ENCODE measurements at places on chromosomes 7 and 10.

DNA sequence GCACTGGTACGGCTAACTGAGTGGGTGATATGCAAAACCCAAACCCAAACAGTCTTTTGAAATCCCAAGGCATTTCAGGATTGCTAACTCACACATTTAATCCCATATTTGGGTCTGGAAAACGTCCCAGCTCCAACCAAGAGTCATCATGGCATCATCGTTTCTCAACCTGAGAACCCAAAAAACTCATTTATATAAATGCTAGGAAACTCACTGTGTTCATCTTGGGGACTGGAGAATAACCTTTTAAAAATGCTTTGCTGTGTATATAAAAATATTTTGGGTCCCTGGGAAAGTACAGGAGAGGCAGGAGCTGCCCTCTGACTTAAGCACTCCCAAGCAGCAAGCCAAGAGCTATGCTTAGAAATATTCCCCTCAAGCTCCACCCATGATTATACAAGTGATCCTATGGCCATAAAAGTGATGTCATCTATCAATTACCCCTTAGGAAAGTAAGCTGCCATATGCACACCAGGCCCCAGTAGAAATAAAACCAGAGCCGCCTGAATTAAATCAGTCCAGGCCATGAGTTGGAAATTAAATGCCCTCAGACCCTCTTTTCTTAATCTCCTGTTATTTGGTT is 352.1 kb downstream of the FRMD4A start:
- DNase-seq, result no peak

- no peak for DNase-seq
Measured at GRCh38 chr7:15571301-15571878, 9.6 kb upstream of the AGMO start.

DNA sequence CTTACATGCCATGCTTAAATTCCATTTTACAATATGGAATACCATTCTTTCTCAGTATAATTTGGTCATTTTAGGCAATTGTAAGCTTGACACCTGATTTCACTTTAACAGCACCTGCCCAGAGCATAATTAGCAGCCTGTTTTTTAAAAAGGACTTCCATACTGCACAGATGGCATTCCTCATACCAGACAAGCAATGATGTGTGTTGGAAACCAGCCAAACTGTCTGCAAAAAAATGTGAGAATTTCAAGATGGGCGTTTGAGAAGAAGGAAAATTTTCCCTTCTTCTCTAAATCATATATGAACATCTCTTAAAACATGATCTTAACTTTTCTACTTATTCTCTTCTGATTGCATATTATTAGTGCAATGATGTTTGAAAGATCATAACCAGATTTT is 40.4 kb upstream of the AGMO start:
- DNase-seq, result no peak

DNA sequence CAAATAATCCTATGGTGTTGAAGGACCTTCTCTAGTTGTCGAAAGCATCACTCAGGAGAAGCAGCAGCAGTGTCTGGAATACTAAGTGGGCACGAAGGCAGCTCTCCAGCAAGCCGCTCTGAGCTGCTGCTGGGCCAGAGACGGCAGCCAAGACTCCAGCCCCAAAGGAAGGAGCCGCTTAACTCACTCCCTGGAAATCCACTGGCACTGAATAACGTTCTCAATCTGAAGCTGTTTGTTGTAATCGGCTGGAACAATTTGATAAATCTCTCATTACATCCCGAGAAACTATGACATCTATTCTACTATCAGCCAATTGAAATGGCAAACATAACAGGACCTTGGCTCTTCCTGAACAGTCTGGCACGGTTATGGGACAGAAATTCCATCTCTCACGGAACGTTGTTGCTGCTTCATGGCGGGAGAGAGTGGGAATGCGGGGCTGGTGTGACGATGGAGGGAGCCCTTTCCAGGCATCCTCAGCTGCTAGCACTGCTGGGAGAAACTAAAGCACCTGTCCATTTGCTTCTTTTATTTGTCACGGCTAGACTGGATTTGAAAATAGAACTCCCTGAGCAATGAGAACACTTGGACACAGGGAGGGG is 331.5 kb upstream of the RNF32 start:
- no peak for DNase-seq

- no peak for DNase-seq
Measured at GRCh38 chr10:79354141-79354540, 6.9 kb downstream of the PPIF start.

- DNase-seq, result no peak
Measured at GRCh38 chr10:50794490-50794889, 54.8 kb downstream of the ASAH2B start.

DNA sequence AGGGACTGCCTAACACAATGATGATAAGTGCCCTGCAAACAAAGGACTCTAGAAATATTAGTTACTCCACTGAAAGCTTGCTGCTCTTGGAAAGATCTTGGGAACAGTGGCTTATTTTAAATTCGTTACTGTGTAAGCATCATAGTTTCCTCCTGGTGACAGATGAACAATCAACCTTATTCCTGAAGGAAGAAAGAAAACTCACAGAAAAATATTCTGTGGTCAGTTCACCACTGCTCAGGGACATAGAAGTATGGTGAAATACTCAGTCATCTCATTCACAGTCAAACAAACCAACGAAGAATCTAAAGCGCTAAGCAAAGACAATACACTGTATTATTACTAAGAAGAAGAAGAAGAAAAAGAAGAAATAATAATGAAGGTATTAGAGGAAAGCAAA is 27.8 kb downstream of the MKX start:
- DNase-seq, result no peak

DNA sequence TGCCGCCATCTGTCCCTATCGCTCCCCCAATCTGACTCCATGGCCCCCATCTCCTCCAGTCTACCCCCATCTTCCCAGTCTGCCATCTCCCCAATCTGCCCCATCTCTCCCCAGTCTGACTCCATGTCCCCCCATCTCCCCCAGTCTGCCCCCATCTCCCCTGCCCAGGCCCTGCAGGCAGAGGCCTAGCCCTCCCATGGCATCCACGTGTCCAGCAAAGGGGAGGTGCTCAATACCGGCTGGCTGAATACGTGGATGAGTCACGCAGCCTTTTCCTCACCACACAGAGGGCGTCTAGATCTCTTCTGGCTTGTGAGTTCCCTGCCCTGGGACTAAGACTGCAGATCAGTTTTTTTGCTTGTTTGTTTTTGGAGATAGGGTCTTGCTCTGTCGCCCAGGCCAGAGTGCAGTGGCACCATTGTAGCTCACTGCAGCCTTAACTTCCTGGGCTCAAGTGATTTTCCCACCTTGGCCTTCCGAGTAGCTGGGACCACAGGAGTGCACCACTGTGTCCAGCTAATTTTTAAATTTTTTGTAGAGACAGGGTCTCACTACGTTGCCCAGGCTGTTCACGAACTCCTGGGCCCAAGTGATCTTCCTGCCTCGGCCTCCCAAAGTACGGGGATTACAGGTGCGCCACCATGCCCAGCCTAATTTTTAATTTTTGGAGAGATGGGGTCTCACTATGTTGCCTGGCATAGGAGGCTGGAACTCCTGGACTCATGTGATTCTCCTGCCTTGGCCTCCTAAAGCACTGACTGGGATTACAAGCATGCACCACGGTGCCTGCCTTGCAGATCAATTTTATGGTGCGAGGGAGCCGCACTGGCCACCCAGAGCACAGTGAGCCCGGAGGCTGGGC is 15.3 kb upstream of the GPR146 start:
- no peak for DNase-seq

- DNase-seq, result no peak
Measured at GRCh38 chr10:33195608-33196376, 138.7 kb downstream of the NRP1 start.

GRCh38 chr10:26696786-26697162 is 727 bp upstream of the PDSS1 start:
- DNase-seq, result no peak

- DNase-seq, result no peak
Measured at GRCh38 chr7:31311552-31311951, 29.0 kb downstream of the NEUROD6 start.

GRCh38 chr7:45026984-45027773 is 27.2 kb downstream of the CCM2 start:
- DNase-seq, result no peak

- DNase-seq, result no peak
Measured at GRCh38 chr10:126376956-126377355, 11.3 kb downstream of the ADAM12 start.

- DNase-seq, result no peak
Measured at GRCh38 chr7:152459724-152460251, 24.0 kb upstream of the KMT2C start.

DNA sequence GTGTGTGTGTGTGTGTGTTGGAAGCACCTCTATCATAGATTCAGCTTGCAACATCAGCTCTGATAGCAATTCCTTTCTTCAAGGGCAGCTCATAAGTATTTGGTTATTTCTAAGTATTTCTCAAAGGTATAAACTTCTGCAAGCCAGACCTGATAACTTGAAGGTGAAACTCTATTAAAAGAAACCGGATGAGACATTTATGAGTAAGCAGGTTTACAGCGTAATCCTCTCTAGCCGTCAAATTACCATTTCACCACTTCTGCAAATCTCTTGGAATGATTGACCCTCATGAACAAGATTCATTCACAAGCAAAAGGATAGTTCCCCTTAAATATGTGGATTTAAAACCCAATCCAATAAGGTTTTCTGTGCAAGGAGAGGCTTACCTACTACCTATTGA is 23.1 kb downstream of the PDE1C start:
- DNase-seq, result no peak

DNA sequence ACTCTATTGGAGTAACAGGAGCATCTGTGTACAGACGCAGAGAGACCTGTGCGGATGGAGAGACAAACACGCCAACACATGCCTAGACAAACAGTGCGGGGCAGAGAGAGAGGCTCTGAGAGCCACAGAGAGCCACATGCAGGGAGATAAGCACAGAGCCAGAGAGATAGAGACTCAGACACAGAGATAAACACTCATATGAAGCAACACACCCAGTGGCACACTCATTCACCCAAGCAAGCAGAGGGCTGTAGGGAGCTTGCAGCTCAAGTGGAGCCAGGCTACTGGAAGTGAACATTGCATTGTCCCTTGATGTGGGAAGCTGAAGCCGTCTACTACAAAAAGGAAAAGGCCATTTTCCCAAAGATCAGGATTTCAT is 46.6 kb upstream of the PODXL start:
- no peak for DNase-seq

- DNase-seq, result no peak
Measured at GRCh38 chr7:94579470-94579869, 69.9 kb downstream of the CASD1 start.

GRCh38 chr10:57898231-57898630 is 369.5 kb downstream of the IPMK start:
- DNase-seq, result no peak

DNA sequence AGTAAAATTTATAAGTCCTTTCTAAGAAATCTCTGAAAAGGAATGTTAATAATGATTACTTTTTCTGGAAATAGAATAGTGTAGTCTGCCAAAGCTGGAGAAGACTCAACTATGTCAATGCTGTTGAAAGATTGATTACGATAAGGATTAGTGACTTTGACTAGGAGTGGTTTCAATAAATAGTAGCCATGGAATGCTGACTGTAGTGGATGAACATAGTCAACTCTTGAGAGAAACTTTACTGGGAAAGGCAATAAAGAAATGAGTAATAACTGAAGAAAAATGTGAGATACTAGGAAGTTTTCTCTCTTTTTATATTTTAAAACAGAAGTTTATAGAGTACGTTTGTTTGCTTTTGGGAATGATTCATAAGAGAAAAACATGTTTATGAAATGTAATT is 105.0 kb upstream of the CDK13 start:
- DNase-seq, result no peak

DNA sequence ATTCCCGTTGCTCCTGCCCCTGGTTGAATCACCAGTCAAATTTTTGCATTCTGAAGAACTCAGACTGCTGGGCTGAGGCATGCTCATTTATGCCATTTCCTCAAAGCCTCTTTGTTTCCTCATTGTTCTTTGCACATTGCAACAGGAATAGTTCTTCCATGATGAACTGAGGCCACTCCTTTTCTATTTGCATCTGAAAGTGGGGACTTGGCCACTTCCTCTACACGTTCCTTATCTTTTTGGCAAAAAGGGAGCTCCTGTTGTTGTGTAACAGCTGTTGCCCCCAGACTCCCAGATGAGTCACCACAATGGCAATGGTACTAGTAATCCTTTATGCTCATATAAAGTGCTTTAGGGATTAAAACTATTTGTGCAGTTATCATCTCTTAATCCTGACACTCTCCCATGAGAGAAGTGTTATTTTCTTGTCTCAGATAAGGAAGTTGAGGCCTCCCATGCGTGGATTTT is 20.1 kb upstream of the ITPRID1 start:
- no peak for DNase-seq

GRCh38 chr7:138245682-138246081 is 169.4 kb downstream of the AKR1D1 start:
- no peak for DNase-seq

- peak; percentile 20 for DNase-seq
Measured at GRCh38 chr10:35306852-35307251, 29.5 kb upstream of the CCNY start.
